ENCODE measurements at places on chromosomes 6 and 20. TPM values are rescaled to one million over a fixed set of nuclear protein-coding genes. Genes with fewer than 3 reads are reported as not detected.

The TGM3 gene
- total RNA-seq: not detected

The SLC17A3 gene
- total RNA-seq: not detected

The TRIM10 gene
- not detected for total RNA-seq

The CST5 gene
- not detected for total RNA-seq

The RBM39 gene
- 195 TPM for total RNA-seq

The PRSS16 gene
- total RNA-seq: not detected

The HLA-DMB gene
- not detected for total RNA-seq

The GSTA4 gene
- total RNA-seq: 25.8 TPM

GRCh38 chr20:45405571-45406259 is 2.4 kb upstream of the DBNDD2 start:
- DNase-seq: no peak

- DNase-seq: no peak
Measured at GRCh38 chr6:105648276-105648675, 245.4 kb upstream of the PREP start.

GRCh38 chr6:168012431-168013249 is 15.2 kb downstream of the KIF25 start:
- DNase-seq: no peak

GRCh38 chr20:62642666-62643520 is 590 bp downstream of the SLCO4A1 start:
- DNase-seq: peak; percentile 3

GRCh38 chr6:135328136-135328535 is 147.0 kb downstream of the MYB start:
- no peak for DNase-seq

- DNase-seq: peak; percentile 8
Measured at GRCh38 chr6:68635706-68636513, 828 bp downstream of the ADGRB3 start.

DNA sequence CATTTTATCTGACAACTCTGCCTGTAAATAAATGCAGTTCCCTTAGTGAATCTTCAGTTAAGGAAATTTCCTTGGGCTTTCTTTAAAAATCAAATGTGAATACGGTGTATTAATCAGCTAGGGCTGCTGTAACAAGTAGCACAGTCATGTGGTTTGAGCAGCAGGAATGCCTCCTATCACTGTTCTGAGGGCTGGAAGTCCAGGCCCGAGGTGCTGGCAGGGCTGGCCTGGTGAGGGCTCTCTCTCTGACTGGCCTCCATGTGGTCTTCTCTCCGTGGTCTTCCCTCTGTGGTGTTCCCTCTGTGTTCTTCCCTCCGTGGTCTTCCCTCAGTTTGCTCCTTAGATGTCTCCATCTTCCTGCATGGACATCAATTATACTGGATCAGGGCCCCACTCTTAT is 124.1 kb downstream of the SMOC2 start:
- no peak for DNase-seq

DNA sequence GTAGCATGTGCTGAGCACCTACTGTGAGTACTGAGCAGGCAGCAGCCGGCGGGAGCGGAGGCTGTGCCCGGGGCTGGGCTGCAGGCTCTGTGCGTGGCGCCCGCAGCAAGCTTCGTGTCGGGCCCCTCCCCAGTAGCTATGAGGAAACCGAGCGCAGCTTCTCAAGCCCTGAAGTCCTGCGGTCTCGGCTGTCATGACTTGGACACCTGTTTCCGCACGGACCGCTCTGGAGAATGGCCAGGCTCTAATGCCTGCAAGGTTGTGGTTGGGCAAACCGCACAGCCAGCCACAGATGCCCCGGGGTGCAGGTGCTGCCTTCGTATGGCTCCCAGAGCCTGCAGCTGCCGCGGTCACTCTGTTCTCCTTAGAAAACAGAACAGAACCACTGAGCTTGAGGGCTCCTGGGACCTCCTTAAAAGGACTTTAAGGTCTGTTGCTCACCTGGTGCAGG is 33.7 kb downstream of the PYGB start:
- DNase-seq: peak; percentile 75

DNA sequence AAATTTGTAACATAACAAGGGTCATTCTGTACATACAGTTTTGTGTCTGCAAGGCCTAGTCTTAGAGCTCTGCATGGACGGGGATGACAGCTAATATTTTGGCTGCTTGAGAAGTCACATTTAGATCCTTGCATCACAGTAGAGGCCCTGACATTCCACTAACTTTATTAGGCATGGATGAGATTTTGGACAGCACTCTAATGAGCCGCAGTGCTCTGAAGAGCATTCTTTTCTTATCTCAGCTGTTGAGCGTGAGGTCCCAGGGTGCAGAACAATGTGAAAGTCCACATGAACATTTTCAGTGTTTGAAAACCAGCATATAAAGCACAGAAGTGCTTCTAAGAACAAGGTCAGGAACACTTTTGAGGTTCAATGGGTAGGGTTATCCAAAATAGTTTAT is 58.9 kb downstream of the IPCEF1 start:
- DNase-seq: peak; percentile 17

DNA sequence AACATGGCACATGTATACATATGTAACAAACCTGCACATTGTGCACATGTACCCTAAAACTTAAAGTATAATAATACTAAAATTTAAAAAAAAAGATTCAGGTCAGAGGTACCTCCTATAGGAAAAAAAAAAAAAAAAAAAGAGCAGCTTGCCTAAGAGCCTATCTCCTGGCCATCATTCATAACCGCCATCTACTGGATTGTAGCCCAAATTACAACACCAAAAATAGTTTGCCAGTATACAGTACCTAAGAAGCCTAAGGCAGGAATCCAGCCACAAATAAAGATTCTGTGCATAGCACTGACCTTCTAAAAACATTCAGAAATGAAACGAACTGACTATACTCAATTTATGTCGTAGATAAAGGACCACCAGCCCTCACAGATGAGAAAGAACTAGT is 438.4 kb upstream of the ADGRB3 start:
- DNase-seq: peak; percentile 38

DNA sequence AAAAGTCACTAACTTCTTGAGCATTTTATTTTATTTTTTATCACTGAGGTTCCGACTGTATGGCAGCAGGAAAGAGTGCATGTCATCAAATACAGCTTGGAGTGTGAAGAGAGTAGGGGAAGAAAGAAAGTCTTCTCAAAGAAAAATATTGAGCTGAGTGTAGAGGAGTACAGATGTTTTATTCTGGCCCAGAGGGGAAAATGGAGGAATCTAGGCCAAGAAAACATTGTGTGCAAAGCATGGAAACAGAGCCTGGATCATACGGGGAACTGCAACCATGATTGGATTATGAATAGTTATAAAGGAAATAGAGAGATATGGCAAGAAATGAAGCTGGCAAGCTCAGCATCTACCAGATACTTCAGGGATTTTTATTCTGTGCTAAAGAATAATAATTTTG is 104.2 kb upstream of the SCGN start:
- no peak for DNase-seq

DNA sequence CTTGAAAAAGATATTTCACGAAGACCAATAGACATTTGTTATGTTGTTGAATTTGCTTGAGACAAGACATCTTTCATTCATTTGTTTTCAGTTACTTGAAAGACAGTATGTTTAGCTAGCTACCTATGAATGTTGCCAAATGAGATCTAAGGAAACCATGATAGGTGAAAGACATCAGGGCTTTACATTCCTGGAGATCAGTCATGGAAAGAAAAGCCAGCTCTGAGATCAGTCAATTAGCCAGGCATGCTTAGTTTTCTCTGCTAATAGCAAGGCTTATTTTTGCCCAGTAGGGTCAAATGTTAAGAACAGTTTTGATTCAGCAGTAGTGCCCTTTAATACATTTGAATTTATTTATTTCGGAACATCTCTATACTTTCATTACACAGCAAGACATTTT is 116.5 kb upstream of the EDN1 start:
- no peak for DNase-seq

DNA sequence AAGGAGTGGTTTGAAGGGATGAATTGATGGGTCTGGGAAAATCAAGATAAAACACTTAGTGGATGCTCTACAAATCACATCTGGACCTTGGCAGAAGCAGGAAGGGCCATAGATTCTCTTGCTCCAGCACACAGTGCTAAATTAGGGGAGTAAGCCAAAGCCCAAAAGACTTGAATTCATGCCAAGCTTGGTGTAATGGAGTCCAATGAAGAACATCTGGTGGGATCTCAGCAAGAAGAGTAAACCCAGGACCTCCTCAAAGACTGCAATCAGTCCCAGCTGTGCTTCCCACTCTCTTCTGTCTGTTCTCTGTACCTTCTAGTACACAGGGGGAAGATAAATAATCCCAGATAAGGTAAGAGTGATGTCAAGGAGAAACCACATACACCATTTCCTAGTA is 683.4 kb downstream of the RNF144B start:
- DNase-seq: no peak

- DNase-seq: no peak
Measured at GRCh38 chr6:31129130-31129529, 8.9 kb upstream of the CDSN start.

- DNase-seq: no peak
Measured at GRCh38 chr6:53834132-53834531, 39.3 kb downstream of the LRRC1 start.

DNA sequence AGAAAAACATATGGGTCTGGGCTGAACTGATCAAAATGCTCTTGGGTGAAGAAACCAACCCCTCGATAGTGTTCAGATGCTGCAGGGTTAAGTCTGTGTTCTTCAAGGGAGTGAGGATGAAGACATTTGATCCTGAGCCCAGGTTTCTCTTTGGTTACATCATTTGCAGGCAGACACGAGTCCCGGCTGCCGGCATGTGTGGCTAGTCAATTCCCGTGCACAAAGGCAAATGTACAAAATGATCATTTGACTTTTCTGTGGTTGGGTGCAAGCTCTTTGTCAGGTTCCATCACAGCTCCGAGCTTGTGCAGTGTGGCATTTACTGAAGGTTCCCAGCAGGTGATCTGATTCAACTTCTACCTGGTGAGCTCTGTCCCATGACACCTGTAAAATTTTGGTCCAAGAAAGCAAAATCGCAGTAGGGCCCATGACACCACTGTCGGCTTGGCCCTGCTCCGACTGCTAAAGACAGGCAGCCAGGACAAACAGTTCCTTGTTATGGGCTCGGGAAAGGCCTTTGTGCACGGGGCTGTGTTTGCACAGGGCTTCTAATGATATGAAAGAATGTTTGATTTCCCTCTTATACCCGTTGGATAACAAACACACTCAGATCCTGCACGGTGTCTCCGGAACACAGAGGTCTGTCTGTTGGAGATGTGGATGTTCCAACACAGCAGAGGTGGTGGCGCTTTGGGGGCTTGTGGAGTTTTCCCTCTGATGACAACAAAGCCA is 46.9 kb downstream of the GJA10 start:
- DNase-seq: no peak

DNA sequence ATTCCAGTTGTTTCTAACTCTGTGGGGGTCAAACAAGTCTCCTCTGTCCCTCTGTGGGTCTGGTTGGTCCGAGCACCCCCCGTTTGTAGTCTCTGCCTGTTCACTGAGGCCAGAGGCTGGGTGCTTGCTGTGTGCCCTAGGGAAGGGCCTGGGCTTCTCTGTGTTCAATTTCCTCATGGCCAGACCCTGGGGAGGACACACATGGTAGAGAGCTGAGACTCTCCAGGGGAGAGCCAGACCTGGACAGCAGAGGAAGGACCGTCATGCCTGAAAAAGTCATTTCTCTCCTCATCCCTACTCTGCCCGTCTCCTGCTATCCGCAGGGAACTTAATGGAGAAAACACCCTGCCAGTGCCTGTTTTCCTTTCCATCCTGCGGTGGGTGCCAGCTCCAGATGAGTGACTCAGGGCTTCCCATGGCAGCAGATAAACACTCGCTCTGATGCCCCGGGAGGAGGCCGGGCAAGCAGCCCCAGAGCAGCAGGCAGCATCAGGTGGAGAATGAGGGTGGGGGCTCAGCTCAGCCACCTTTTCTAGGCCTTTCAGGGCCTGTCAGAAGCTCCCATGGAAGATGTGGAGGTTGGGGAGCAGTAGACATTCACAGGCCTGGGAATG is 51.9 kb downstream of the SNAI1 start:
- peak; percentile 55 for DNase-seq

DNA sequence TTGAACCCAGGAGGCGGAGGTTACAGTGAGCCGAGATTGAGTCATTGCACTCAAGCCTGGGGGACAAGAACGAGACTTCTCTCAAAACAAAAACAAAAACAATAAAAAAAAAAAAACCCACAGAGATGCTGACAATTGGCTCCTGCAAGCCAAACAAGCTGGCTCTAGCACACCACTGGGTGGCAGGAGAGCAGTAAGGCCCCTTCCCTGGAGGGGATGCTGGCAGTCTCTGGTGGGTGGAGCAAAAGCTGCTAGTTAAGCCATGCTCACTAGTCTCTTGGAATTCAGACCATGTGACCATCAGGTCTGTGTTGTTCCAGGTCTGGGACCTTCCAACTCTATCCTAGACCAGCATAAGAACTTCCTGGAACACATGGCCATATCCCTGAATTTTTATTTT is 18.9 kb upstream of the DSN1 start:
- DNase-seq: peak; percentile 77

DNA sequence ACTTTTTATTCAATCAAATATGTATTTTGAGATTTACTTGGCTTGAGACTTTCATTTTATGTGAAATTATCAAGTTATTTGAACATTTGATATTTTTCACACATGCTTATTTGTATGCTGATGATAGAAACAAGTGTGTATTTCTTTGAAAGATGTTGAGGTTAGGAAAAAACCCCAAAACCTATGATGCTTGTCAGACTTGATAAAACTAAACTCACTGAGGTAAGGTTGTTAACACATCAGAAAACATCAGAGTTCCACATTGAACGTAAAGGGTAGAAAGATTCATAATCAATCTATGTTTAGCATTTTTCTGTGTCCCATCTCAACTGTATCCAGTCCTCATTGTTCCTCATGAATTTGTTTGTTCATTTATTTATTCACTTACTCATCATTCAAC is 12.2 kb downstream of the SF3B5 start:
- no peak for DNase-seq

DNA sequence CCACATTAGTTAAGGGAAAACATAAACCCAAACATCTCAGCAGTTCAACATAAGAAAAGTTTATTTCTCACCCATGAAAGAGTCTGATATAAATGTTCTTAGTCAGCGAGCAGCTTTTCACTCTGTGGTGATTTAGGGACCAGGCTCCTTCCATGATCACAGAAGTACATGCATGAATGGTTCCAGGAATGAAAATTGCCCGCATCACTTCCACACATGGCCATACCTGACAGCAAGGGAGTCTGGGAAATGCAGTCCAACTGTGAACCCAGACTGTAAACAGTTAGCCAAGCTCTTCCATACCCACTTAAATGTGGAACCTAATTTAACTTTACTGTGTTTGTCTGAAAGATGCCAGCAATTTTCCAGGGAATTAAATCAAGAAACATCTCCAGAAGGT is 353.9 kb downstream of the HACE1 start:
- no peak for DNase-seq

GRCh38 chr6:154520280-154520679 is 9.8 kb upstream of the CNKSR3 start:
- no peak for DNase-seq

DNA sequence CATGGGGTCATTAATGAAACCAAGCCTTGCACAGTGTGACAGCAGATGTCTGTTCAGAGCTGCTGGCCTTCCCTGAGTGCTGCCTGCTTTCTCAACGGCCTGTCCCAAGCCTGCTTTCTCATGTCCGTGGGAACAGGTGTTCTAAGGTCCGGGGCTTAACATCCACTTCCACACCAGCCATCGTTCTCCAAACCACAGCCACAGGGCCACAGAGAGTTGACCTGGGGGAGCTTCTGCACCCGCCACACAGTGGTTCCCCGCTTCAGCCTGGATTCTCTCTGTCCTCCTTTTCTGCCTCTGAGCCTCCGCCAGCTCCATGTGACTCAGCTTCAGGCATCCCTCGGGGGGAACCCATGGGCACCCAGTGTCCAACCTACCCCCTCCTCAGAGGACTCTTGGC is 26.9 kb upstream of the PPP1R3G start:
- DNase-seq: no peak
